COR-L47 (cell line): ENCODE measurements at places on chromosomes 6 and 20.

- no peak for DNase-seq
These were observed 118.9 kb upstream of the SSTR4 start for GRCh38 chr20:22916021-22916842.

- DNase-seq = no peak
These were observed 526.4 kb downstream of the CBLN4 start for GRCh38 chr20:55478724-55479450.

- DNase-seq = no peak
These were observed 32.0 kb downstream of the CEP43 start for GRCh38 chr6:167031082-167031709.

DNA sequence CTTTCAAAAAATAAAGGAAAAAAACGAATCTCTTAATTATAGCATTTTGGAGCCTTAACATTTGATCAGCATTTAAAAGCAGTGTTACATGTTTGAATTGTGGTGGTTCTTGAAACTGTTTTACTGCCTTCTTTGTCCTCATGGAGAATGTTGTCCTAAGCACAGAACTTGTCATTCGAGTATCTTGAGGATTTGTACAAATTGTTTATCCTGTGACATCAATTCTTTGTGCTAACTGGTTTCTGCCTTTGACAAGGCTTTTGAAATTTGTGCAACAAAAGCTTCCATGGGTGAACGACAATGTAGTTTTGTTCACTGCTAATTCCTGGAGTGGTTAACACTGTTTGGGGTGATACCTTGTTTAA is 130.8 kb downstream of the SCAF8 start:
- no peak for DNase-seq

DNA sequence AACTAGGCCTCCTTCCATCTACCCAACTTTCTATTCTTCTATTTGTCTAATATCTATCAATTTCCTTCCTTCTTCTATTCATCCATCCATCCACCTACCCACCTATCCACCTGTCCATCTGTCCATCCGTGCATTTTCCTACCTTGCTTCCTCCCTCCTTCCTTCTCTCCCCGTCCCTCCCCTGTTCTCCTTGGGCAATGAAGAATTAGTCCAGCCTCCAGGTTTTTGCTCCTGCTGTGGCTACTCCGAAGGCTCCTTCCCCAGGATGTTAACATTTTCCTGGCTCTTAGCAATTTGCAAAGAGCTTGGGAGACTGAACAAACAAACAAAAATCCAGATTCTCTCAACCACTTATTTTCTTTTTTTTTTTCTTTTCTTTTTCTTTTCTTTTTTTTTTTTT is 81.6 kb downstream of the KCNB1 start:
- no peak for DNase-seq

DNA sequence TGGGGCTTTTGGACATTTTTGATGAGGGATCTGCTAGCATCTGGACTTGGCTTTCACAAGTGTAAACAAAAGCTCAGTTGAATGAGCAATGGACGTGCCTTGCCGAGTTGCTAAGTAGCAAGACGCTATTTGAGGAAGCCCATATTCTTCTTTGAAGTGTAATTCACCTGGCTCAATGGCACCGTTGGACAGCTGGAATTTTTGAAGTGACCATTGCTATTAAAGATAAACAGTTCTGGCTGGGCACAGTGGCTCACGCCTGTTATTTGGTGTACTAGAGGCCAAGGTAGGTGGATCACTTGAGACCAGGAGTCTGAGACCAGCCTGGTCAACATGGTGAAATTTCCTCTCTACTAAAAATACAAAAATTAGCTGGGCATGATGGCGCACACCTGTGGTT is 88.8 kb upstream of the SOX4 start:
- no peak for DNase-seq

GRCh38 chr6:13480631-13481501 is 6.5 kb downstream of the GFOD1 start:
- no peak for DNase-seq

GRCh38 chr6:40399888-40400457 is 187.2 kb downstream of the LRFN2 start:
- no peak for DNase-seq

DNA sequence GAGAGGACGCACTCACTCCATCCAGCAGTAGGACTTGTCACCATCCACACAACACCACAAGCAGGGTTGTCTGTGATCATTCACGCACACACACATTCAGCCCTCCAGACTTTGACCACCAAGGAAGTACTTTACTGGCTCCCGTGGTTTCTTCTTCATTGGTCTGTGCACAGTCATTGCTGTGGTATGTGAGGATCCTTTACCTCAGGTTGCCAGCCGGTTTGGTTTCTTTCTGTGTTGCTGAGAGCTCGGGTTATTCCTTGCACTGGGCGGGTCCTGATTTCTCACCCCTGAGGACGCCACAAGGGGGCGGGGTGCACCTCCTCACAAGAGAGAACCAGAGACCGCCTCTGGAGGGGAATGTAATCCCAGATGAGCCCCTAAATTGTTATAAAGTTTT is 11.2 kb downstream of the SLC35A1 start:
- DNase-seq = no peak

DNA sequence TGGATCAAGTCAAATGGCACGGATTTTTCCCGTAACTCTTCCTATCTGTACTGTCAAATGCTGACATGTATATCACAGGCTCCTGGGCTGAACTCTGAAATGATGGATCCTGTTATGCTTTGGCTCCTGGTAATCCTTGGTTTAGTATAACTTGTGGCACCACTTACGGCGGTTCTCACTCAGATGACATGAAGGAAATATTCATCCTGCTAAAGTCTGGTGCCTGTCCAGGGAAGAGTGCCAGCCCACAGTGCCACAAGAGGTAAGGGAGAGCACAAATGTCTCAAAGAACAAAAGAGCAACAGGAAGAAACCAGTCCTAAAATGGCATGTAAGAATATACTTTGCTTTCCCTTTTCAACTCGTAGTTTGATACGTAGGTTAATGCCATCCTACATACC is 93.1 kb upstream of the TAB2 start:
- DNase-seq = no peak

DNA sequence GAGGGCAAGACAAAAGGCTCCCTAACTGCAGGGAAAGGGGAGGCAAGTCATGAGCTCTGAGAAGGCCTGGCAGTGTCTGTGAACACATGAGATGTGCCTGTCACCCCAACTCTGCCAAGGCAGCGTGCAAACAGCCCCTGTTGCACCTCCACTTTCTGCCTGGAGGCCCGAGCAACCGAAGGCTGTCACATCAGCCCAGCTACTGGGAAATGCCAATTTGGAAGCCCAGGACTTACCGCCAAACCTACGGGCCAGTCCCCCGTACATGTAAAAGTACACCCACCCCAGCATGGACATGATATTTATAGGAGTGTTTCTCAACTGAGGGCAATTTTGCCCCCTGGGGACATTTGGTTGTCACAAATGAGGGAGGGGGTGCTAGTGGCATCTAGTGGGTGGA is 27.3 kb upstream of the RPP40 start:
- no peak for DNase-seq
